NCI-H1436 (cell line): ENCODE measurements at places on chromosomes 6 and 20.

DNA sequence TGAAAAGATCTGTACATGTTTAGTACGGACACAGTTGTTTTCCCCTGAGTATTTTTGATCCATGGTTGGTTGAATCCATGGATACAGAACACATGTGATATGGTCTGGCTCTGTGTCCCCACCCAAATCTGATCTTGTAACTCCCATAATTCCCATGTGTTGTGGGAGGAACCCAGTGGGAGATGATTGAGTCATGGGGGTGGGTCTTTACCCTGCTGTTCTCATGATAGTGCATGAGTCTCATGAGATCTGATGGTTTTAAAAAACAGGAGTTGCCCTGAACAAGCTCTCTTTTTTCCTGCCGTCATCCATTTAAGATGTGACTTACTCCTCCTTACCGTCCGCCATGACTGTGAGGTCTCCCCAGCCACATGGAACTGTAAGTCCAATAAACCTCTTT, 139.2 kb downstream of the CDKAL1 start:
- no peak for DNase-seq

DNA sequence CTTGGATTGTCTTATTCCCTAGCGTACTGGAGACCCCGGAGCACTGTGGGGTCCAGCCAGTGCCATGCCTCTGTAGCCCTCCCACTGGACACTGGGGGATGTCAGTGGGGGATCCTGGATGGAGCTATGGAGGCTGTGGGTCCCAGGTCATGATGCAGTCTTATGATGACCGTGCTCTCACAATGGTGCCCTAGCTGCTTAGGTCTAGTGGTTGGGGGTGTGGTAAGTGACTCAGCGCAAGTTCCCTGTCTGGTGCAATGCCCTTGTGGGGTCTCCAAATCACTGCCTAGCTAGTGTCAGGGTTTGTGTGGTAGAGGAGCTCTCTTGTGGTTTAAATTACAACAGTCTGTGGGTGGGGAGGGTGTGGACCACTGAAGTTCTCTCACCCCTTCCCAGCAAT, 135.4 kb downstream of the CDC5L start:
- no peak for DNase-seq

GRCh38 chr6:128172081-128172480, 271.2 kb upstream of the THEMIS start:
- no peak for DNase-seq

- DNase-seq = no peak
These were observed 16.5 kb upstream of the UBE2J1 start for GRCh38 chr6:89368999-89369398.

- no peak for DNase-seq
These were observed 41.7 kb downstream of the ISM1 start for GRCh38 chr20:13262671-13263360.

DNA sequence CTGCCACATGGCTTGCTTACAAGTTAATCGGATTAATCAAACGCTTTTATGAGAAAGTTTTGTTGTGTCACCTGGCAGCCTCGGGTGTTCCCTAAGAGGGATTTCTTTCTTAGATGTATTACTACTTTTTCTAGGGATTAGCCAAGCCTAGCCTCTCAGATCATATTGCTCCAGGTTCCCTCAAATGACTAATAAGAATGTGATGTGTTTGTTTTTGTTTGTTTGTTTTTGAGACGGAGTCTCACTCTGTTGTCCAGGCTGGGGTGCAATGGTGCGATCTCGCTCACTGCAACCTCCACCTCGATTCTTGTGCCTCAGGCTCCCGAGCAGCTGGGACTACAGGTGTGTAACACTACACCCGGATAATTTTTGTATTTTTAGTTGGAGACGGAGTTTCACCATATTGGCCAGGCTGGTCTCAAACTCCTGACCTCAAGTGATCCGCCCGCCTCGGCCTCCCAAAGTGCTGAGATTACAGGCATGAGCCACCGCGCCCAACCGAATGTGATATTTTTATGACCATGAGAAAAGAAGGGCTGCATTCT, 977 bp downstream of the HMGN4 start:
- no peak for DNase-seq

DNA sequence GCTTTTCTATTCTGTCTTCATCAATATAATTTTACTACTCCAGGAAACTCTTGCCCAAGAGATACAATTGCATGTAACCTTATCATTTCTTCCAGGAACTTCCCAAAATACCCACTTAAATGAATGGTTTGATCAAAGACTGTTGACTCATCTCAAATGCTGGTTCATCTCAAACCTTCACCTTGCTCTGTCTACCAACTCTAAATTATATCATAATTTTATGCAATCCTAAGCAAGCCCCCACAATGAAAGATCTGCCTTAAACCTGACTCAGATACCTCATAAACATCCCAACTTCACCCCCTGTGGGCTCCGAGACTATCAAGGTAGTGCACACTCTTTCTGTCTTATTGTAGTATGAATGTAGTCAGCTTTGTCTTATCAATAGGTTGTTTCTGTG, 65.5 kb upstream of the GCM1 start:
- no peak for DNase-seq

- DNase-seq = peak; percentile 95
These were observed 8.7 kb upstream of the AP5S1 start for GRCh38 chr20:3811467-3812258.

DNA sequence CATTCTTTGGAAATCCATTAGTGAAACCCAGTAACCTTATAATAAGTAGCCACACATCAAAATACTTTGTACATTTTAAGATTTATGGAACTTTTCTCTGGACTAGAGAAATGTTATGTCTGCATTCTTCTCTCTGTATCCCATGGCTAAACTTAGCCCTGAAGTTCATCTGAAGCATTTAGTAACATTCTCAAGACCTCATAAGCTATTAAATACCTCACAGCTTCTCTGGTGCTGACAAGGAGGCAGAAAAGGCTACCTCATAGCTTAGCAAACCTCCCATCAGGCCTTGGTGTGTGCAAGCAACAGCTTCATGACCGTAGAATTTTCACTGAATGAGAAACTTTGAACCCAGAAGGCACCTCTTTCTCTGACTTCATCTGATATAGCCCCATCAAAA, 38.9 kb upstream of the HDGFL1 start:
- no peak for DNase-seq

GRCh38 chr6:151705993-151706733, 101.3 kb upstream of the ESR1 start:
- no peak for DNase-seq

DNA sequence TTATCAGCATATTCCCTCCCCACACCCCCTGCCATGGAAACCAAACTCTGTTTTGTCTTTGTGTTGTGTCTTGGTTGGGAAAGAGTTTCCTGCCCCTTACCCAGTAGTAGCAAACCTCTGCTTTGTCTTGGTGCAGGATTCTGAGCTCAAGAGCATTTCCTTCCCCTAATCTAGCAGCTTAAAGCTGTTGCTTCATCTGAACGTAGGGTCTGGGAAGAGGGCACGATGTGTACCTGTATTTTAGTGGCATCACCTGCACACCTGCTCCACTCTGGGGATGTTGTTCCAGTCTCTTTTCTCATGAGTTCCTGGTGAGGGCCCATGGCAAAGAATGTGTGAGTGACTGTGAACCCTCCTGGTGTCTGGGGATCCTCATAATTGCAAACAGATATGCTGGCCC, 164.7 kb downstream of the SCP2D1 start:
- DNase-seq = no peak

DNA sequence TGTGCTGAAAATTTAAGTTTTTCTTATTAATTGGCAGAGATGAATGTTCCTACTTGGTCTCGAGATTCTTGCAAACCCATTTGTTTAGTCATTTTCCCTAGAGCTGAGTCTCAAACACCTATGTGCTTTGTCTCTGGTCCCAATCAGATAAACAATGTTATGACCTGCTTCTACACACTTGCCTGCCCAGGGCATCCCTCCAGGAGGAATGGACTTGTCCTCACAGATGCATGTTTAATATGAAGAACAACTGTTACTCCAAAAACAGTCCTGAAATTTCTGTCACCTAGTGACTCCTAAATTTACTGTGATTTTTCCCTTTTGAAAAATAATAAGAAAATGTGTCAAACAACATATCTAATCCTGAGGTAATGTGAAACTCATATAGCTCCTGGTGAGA, 43.7 kb downstream of the HDGFL1 start:
- DNase-seq = no peak
